Activated CD4-positive, alpha-beta T cell treated with anti-CD3 and anti-CD28 coated beads for 24 hours (primary cell): ENCODE measurements at places on chromosomes 5 and 9.

GRCh38 chr5:147359101-147359500 is 124.3 kb downstream of the STK32A start:
- no peak for DNase-seq

GRCh38 chr5:79560771-79561524 is 47.0 kb upstream of the HOMER1 start:
- no peak for DNase-seq

- DNase-seq, result no peak
These were observed 85.2 kb downstream of the CYFIP2 start for GRCh38 chr5:157350939-157351801.

- DNase-seq, result no peak
These were observed 116.7 kb downstream of the OLFM1 start for GRCh38 chr9:135204177-135204576.

- DNase-seq, result no peak
These were observed 345 bp downstream of the DNAI1 start for GRCh38 chr9:34458959-34459340.

GRCh38 chr9:116162241-116162781 is 8.7 kb downstream of the PAPPA start:
- no peak for DNase-seq

GRCh38 chr5:121638126-121638525 is 213.6 kb upstream of the FTMT start:
- DNase-seq, result no peak

DNA sequence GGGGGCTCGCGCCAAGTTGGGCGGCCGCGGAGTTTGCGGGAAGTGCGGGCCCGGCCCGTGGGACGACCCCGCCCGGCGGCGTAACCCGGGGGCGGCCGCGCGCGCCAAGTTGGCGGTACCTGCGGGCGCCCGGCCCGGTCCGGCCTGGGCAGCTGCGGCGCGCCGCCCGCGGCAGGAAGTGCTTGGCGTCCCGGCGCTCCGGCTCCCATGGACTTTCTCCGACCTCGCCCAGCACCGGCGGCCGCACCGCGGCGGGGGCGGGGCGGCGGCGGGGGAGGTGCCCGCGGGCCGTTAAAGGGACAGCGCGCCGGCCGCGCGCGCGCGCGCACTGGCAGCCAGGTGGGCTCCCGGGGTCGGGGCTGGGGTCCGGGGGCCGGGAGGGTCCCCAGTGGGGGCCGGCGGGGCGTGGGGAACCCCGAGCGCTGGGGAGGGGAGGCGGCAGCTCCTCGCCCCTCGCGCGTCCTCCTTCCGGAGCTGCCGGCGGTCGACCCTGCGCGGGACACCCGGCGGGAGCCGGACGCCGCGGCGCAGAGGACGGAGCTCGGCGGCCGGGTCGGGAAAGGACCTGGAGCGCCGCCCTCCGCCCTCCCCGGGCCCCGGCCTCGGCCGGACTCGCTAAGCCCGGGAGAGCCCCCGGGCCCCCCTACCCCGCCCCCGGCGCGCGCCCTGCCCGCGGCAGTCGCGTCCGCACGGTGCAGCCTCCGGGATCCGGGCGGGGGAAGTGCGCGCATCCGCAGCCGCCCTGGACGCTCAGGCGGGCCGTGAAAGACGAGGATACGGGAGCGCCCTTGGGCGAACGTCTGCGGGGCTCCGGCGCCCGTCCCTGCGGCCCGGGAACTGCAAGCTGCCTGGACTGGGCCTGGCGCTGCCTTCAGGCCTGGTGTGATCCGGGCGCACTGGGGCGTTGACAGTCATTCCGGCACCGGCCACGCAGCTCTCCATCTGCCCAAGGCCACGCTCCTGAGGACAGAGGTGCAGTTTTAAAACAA is at the start of gene NACC2:
NACC2 (minus strand) TSS at position 220 of the 989 bp plus-strand sequence. CDS start 44,768 bp downstream, outside the sequence.
- DNase-seq, result no peak

GRCh38 chr5:171624396-171624795 is 161.2 kb upstream of the SMIM23 start:
- no peak for DNase-seq

- DNase-seq, result no peak
These were observed 128.7 kb downstream of the ATG10 start for GRCh38 chr5:82100303-82101077.

GRCh38 chr9:95592931-95593330 is 76.2 kb upstream of the PTCH1 start:
- DNase-seq, result no peak

GRCh38 chr5:39217365-39218281 is 1.7 kb downstream of the FYB1 start:
- peak; percentile 57 for DNase-seq

GRCh38 chr9:74333384-74334032 is 163.6 kb upstream of the RORB start:
- no peak for DNase-seq

- no peak for DNase-seq
These were observed 128.7 kb downstream of the SPOCK1 start for GRCh38 chr5:137370096-137371071.

DNA sequence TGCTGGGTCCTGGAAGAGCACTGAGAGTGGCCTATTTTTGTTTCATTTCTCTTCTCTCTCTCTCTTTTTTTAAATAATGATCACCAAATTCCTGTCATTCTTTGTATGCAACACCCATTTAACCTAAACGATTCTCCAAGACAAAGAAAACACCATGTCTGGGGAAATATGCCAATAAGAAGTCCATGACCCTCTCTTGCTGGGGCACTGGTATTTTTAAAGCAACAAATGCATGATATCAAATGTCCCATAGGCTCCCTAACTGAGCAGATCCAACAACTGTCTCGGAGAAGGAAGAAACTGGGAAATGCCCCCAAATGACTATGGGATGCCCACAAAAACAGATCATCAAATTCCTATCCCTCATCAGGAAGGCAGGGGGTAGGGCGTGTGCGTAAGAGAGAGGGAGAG is 567.4 kb downstream of the CCDC171 start:
- DNase-seq, result no peak

GRCh38 chr9:135565141-135565628 is 3.6 kb downstream of the PAEP start:
- no peak for DNase-seq

GRCh38 chr5:115941051-115941675 is 21.1 kb upstream of the LVRN start:
- DNase-seq, result no peak

- DNase-seq, result no peak
These were observed 41.6 kb upstream of the SARDH start for GRCh38 chr9:133779516-133780403.

DNA sequence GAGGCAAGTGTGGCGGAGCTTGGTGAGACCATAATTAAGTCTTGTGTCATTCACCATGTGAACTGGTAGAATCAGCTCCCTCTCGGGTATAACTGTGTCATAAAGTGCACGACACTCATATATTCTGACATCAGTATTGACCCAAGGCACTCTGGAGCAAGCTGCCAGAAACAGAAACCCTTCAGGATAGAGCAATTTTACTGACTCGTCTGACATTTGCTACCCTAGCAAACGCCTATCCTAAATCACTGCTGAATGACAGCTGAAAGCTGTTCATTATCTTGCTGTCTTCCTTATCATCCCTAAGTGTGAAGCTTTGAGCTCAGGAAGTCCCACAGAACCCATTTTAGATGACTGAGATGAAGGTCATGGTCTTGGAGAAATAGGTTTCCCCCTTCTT is 27.8 kb downstream of the PTCH1 start:
- DNase-seq, result no peak

DNA sequence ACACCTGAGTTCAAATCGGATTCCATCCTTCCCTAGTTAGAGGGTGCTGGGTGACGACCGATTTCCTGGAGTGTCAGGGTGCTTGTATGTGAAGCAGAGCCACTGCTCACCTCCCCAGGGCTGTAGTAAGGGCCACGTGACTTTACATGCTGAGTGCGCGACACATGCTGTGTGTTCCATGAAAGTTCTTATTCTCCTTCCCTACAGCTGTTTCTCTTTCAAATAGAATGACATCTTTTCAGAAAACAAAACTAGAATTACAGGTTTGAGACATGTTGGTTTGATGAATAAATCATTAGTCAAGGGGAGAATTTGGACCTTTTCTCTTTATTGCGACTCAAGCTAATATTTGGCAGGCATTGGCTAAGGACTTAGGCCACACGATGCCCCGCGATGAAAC is 113.1 kb downstream of the JMY start:
- no peak for DNase-seq

DNA sequence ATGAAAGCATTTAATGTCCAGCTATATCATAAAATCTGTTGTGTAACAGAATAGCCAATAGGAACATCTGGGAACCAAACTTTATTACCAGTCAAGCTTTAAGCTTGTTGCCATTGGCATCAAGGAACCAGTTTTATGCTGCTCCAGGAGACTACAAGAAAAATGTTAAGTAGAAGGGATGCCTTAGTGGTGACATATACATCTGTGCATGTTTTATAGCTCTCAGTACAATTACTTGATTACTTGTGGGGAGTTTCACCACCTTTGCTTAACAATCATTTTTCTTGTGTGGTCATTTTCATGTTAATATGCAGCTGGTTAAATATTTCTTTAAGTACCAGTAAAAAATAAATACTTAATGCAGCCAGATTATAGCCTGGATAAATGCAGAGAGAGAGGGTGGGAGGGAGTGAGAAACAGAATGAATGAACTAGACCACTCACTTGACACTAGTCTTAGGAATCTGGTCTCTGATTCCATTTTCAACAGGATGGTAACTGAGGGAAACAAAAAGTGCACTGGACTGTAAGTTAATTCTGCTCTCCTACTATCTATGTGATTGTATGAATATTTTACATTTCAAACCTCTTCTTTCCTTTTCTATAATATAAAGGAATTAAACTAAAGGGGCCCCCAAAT is 35.7 kb upstream of the LURAP1L start:
- no peak for DNase-seq

DNA sequence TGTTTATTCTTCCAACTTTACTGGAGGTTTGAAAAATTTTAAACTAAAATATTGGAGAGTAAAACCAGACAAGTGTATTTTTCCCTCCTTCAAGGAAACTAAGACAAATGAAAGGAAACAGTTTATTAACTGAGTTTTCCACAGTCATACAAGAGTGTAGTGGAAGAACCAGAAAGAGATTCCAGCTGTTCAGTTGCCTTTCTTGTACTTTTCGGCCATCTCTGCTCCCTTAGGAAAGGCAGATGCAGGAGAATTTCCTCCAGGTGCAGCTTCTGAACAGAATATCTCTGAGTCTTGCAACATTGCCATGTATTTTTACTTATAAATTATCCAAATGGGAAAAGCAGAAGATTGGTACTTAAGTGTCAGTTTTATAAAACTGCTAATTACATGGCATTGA is 217.1 kb downstream of the MAST4 start:
- no peak for DNase-seq

DNA sequence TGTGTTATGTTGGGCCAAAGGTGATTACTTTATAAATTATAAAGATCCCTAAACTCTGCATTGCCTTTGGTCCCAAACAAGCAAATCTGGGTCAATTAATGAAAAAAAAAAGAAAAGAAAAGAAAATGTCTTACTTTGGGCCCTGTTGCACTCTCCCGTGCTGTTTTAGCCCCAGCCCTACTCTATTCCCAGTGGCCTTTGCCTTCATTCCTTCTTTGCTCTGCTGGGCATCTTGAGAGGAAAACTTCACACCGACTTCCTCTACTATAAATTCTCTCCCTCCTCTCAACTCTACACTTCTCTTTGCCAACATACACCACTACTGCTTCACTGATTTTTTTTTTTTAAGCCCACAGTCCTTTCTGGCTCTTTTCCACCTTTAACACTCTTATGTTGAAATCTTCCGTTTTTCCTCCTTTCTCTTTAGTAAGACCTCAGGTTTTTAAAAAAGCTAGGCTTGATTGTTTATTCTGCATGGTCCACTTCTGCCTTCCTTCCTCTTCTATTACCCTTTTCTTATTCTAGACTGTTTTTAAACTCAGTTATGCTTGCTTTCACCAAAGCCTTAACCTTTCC is 4.5 kb upstream of the MSMP start:
- no peak for DNase-seq

DNA sequence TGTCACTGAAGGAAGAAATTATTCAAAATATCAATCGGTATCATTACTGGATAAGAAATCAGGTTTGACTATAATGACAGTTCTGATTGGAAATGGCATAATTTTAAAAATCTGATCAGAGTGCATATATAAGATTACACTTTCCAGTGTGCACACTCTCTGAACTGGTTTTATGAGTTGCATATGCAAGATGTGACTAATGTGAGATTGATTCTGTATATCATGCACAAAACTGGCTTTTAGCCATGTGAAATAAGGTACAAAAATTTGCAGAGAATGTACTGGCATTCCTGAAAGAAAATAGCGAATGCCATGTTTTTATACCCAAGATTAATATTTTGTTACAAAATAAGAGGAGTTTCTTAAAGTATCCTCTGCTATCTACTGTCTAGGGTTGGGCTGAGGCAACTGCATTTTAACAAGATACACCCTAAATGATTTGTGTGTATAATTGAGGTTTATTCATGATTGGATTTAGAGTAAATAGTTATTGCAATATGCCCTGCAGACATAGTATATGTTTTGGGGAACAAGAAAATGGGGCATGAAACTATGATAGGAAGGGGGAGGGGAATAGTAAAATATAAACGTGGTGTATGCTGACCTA is 70.7 kb downstream of the LNPEP start:
- DNase-seq, result no peak

- no peak for DNase-seq
These were observed 3.0 kb upstream of the PDLIM4 start for GRCh38 chr5:132254321-132254977.

GRCh38 chr5:181149355-181149754 is 2.0 kb downstream of the OR2V2 start:
- DNase-seq, result no peak

DNA sequence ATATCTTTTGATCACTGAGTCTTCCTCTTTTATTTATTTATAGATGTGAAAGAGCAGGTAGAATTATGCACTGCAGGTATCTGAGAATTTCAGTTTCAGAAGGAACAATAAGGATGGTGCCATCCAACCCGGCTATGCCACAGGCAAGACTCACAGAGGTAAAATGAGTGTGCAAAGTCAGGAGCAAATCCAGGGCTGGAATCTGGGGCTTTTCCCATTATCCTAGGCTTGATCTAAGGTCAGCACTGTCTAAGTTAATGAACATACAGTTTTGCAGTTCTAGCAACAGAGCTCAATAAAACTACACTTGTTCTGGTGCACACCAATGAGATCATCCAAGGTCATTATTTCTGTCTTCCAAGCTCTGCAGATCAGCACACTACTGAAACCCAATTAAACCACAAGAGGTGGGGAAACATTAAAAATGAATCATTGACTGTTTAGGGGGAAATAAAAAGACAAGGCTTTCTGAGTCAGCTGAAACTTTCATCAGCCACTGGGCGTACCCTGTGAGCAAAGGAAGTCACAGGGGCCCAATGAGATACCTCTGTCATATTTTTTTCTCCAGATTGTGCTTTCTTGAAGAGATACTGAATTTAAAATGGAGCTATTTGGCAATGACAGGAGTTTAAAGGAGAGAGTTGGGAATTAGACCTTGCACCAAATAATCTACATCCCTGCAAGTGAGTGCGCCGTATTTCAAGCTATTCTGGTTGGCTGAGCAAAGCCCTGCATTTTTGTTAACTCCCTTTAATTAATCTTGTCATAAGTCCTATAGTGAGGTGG is 662.2 kb upstream of the ZNF608 start:
- DNase-seq, result no peak
